ENCODE measurements at places on chromosomes 12 and 14. TPM values are rescaled to one million over a fixed set of nuclear protein-coding genes. Genes with fewer than 3 reads are reported as not detected.

The SYT1 gene
- not detected for total RNA-seq

The SIX6 gene
- total RNA-seq = not detected

The LRCOL1 gene
- total RNA-seq = not detected

The FOXA1 gene
- total RNA-seq = not detected

The USP15 gene
- total RNA-seq = 14.1 TPM

The DCAF4 gene
- total RNA-seq = 17.0 TPM

The LRTM2 gene
- total RNA-seq = not detected

The SYNDIG1L gene
- not detected for total RNA-seq

The POTEG gene
- total RNA-seq = not detected

GRCh38 chr12:13472690-13473089 lies 276.2 kb downstream of the EMP1 start:
- no peak for DNase-seq

- DNase-seq = no peak
These were observed 27.9 kb upstream of the PTPRR start for GRCh38 chr12:70948236-70948975.

DNA sequence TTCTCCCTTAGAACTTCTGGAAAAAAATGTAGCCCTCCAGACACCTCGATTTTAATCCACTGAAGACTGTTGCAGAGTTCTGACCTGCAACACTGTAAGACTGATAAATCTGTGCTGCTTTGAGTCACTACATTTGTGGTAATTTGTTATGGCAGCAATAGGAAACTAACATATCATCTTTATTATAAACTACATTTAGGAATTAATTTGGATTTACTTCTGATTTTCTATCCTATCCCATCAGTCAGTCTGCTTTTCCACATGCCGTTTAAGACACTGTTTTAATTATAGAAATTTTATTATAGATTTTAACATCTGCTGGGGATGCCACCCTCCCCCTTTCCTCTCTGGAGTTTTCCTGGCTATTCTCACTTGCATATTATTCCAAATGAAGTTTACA lies 375.2 kb downstream of the DUSP6 start:
- DNase-seq = no peak

DNA sequence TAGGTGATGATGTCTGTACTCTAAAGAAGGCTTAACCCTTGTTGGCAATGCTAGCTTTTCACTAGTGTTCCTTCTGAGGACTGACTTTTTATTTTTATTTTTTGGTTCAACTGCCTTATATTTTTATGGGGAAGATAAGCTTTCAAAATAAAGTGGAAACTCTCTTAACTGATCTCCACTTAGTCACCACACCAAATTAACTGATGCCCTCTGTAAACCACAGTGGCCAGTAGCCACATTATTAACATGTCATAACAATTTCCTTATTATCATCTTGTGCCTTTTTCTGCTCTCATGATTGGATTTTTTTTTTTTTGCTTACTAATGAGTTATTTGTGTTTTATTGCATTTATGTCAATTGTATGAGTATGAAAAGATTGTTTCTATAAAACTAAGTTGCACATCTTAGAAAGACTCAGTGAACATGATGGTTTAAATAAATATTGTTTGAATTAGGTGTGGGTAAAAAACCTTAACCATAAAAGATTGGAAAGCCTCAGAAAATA lies 56.9 kb downstream of the SCFD1 start:
- DNase-seq = no peak

GRCh38 chr12:27899151-27899661 lies 73.3 kb downstream of the PTHLH start:
- no peak for DNase-seq

DNA sequence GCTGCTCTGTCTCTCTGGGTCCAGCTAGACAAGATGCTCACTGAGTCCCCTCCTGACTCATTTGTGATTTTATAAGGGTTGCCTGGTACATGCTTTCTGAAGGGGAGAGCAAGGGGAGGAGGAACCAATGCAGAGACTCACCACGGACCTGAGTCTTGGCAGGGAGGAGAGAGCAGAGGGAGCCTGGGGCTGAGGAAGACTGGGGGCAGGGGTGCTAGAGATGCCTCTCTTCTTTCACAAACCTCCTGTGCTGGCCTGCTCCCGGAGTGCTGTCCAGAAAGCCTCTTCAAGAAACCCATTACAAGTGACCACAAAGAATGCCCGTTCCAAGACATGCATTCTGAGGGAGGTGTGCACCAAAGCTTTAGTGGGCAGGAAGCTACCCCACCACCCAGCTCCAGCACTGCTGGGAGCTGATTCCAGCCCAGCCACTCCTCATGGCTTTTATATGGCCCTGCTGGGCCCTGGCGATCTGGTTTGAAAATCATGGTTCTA lies 33.1 kb upstream of the DICER1 start:
- DNase-seq = no peak

- DNase-seq = no peak
These were observed 323.6 kb downstream of the TMTC2 start for GRCh38 chr12:83010169-83010804.

- no peak for DNase-seq
These were observed 82.8 kb downstream of the TNFAIP2 start for GRCh38 chr14:103206023-103206481.

DNA sequence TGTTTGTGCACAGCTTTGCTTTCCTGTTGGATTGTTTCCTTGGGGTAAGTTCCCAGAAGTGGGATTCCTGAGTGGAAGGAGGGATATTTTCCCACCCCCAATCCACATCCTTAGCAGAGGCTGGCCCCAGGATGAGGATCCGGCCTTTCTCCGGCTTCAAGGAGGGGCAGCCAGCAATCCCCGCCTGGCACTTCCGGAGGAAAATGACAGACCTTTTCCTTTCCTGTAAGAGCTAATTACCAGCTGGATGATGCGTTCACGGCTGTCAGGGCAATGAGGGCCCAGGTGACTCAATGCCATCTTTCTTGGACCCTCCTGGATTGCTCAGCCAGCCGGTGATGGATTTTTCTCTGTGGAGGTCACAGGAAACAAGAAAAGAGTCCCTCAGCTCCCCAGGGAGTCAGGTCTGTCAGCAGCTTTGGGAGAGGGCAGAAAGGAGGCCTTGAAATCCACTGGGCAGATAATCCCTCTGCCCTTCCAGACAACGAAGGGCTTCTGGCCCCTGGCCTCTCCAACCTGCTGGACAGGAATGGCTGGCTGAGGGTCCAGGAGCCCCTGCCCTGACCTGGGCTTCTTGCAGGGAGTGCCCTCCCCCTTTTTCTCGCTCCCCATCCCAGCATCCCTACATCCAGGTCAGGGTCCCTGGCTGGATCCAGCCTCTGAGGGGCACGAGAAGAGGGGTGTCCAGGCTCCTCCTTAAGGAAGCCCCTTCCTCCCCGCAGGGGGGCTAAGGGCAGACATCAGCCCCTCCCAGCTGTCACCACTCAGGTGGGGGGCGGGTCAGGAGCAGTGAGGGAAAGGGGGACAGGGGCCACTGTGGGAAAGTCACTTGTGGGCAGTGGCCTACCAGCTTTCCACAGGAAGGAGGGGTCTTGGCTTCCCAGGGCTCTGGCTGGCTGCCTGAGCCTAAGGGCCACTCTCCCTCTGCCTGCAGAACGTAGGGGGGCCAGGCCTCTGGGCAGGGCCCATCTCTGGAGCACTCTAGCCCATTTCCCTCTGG lies 16.1 kb upstream of the CCDC85C start:
- peak; percentile 37 for DNase-seq

- no peak for DNase-seq
These were observed 466.5 kb downstream of the TMTC2 start for GRCh38 chr12:83153177-83153576.

GRCh38 chr12:99810718-99811593 lies 163.4 kb downstream of the GARIN6 start:
- DNase-seq = peak; percentile 78

DNA sequence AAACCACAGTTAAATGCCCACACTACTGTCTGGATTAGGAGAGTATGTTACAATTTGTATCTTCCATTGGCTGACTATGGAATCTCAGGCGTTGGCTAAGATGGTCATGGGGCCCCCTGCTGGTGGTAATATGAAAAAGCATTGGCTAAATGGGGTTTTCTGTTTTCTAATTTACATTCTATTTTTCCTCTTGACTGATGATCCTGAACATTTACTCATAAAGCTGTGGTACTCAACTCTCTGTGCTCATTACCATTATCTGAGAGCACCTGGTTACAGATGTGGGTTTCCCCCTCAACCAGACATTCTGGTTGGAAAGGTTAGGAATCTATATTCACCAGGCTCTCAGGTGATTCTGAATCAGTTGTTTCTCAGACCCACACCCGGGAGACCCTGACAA lies 64.8 kb downstream of the WSCD2 start:
- DNase-seq = no peak

DNA sequence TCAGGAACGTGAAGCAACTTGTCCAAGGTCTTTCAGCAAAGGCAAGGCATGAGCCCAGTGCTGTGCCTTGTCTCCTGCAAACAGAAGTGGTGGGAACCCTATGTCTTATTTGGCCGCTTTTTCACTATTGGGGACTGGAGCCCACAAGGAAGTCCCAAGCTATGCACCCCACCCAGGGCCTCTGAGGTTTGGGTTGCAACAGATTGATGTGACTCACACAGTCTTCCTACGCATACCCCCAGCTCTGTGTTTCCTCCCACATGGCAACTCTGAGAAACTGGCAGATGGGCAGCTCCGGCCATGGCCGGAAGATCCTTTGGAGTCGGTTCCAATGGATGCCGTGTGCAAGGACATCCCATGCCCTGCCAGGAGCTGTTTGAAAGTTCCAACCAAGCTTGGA lies 28.3 kb upstream of the CMKLR1 start:
- peak; percentile 94 for DNase-seq

- DNase-seq = peak; percentile 29
These were observed 49.8 kb upstream of the USP15 start for GRCh38 chr12:62210422-62210821.

- DNase-seq = peak; percentile 59
These were observed 27.7 kb downstream of the PPP1R13B start for GRCh38 chr14:103819503-103820307.

DNA sequence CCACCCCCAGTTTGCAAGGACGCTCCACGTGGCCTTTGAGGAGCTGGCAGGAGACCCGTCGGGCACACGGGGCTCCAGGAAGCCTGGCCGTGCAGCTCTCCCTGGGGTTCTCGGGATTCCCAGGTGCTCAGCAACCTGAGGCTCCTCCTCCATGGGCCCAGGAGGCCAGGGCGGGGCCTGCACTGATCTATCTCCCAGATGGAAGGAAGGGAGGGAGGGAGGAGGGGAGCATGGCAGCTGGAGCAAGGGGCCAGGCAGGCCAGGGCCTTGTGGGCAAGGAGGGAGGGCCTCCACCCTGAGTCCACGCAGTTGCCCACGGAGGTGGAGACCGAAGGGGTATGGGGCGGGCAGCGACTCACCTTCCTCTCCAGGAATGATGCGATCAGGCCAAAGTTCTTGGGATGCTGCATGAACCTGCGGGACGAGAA lies 127.3 kb downstream of the RFLNA start:
- DNase-seq = no peak

DNA sequence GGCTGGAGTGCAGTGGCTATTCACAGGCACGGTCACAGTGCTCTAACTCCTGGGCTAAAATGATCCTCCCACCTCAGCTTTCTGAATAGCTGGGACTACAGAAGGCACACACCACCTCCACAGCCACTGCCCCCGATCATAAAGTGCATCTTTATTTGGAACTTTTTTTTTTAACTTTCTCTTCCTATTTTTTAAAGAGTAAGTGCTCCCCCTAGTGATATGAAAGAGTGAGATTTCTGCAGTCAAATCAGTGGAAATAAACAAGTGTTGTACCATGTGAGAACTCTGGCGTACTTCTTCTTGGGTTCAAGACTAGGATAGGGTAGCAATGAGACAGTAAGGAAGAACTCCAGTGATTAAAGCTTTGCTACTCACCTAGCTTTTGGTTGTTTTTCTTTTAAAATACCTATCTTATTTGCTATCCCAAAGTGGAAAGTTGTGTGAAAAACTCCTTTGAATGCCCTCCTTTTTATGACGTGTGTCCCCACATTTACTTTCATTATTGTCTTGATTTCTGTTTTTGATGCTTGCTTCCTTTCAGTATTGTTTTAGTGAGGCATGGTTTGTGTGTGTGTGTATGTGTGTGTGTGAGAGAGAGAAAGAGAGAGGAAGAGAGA lies 6.6 kb downstream of the PPP4R4 start:
- peak; percentile 57 for DNase-seq

GRCh38 chr14:101116065-101116464 lies 212.5 kb upstream of the RTL1 start:
- no peak for DNase-seq

- DNase-seq = no peak
These were observed 498 bp downstream of the RACGAP1 start for GRCh38 chr12:50024805-50025186.

DNA sequence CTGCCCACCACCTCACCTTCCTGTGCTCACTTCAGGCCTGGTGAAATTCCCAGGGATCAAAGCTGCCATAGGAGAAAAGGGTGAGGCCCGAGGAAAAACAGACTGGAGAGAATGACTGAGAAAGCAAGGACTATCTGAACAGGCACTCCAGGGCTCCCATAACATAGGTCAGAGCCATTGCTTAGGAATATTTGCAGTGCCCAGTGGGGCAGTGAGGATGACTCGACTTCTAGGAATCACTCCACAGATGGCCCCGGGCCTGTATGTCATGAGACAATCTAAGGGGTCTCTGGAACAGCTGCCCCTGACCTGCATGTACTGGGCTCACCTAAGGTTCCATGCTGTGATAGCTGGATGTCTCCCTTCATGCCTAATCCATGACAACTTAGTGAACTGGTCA lies 51.6 kb downstream of the GPHB5 start:
- no peak for DNase-seq

DNA sequence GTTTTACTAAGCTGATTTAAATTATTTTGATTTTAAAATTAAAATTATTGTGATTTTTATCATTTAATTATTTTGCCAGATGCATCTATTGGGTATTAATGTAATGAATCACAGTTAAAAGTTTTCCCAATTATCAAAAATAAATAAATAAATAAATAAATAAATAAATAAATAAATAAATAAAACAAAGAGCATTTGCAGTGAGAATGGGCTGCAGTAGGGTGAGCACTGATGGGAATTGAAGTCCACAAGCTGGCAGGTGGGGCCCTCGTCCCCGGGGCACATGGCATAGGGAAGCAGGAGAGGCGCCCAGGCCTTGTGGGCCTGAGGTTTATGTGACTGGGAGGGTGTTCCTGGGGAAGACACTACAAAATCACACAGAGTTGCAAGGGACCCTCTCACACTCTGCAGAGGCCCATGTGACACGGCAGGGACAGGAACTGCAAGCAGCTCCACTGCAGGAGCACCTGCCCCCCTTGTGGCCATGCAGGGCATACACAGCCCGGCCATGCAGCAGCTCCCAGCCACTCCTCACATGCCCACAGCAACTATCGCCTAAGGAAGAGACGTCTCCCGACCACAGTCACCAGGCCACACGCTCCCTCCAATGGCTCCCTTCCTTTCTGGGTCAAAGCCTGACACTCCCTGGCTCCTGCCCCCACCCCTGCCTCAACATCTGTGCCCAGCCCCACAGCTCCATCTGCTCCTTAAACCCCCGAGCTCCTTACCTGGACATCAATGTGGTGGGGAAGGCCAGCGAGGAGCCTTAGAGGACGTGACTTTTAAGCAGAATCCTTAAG lies 256.3 kb upstream of the SFSWAP start:
- peak; percentile 13 for DNase-seq

- DNase-seq = no peak
These were observed 27.3 kb upstream of the FRS2 start for GRCh38 chr12:69442894-69443293.
